ENCODE measurements at places on chromosomes 3 and 15.

DNA sequence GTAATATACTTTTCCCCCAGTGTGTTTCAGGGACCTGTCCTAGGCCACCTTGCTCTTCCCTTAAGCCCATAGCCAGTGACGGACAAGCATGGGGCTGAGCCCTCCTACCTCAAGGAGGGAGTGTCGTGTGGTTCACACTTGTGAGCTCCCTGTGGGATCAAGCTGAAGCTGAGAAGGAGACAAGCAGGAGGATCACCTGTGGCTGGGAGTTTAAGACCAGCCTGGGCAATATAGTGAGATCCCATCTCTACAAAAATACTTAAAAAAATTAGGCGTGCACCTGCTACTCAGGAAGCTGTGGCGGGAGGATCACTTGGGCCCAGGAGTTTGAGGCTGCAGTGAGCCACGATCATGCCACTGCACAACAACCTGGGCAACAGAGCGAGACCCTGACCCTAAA lies 76.7 kb upstream of the RPL35A start:
- DNase-seq: no peak

DNA sequence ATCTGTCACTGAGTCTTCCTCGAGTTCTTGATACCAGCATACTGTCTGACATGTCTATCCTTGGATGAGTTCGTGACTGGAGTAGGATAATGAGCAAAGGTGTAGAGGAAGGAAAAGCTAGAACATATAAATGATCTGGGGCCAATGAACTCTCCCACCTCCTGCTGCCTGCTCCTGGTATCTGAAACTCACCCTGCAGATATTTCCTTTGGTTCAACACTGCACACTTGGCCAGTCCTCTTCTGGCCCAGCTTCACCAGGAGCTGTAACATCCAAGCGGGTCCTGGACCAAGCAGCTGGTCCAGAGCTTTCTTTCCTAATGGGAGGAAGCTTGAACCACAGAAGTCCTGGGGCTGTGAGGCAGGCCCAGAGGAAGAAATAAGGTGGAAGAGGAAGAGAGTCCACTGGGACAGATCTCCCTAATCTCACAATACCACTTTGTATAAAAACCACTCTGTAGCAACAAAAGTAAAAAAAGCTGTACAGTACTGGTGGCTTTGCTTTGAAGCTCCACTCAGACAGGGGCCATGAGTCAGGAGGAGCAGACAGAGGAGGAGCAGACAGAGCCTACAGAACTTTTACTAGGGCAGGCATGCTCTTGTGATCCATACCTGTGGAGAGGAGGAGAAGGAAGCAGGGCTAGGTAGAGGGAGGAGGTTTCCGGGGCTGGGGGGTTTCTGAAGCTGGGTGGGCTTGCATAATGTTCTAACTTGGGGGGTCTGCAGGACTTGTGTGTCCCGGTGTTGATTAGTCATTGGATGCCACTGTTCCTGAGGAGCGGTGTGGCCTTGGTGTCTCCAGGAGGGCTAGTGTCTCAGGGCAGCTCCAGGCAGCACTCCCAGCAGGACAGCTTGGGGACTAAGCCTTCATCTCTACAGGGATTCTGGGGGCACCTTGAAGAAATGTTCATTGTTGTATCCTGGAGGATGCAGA lies 166.9 kb downstream of the ABHD5 start:
- DNase-seq: peak; percentile 55

- DNase-seq: peak; percentile 95
These were observed 144.7 kb upstream of the ABHD17C start for GRCh38 chr15:80550219-80550907.

- no peak for DNase-seq
These were observed 38.1 kb downstream of the C2CD4A start for GRCh38 chr15:62104846-62105245.

DNA sequence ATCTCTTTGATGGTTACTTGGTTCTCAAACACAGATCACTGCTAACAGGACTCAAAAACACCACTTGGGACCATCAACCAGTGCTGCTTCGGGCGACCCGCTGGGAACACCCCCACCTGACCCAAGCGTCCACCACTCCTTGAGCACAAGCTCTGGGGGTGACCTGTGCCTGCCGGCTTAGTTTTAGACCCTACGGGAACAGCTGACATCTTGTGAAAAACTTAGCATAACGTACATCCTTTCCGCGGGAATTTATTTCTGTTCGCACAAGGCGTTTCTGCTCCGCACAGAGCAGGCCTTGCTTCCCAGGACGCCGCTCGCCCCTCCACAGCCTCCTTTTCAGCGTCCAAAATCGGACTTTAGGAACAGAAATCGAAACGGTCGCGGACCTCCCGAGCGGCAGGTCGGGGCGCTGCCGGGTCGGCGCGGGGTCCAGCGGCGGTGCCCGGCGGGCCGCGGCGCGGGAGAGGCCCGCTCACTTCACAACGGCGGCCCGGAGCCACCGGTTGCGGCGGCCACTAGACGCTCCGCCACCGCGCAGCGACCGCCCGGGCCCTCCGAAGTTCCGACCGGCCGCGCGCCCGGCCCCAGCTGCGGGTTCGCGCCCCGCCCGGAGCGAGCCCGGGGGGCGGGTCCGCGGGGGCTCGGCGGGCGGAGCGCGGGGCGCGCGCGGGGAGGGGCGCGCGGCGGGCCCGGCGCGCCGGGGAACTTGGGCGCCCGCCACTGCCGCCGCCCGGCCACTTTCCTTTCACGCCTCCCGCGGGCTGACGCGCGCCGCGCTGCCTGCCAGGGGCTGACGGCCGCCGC lies 959 bp downstream of the SFMBT1 start:
- peak; percentile 18 for DNase-seq

- DNase-seq: no peak
These were observed 163.3 kb upstream of the MBNL1 start for GRCh38 chr3:152105446-152105845.

DNA sequence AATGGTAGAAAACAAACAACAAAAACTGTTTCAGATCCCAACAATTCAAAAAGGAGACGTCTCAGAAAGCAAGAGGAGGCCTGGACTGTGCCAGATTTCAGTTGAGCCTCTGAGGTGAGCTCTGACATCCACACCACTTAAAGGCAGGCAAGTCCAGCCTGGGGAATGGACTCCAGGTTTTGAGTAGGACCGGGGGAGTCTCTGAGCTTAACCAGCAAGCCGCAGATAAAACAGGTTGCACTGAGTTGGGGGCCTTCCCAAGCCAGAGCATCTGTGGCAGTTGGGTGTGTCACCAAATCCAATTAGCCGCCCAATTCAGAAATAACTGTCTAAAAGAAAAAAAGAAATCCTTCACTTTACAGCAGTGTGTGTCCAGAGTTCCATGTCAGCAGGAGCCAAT lies 54.7 kb downstream of the OXNAD1 start:
- no peak for DNase-seq

- DNase-seq: no peak
These were observed 402.2 kb upstream of the PROK2 start for GRCh38 chr3:72187131-72187530.

- peak; percentile 93 for DNase-seq
These were observed 83.9 kb downstream of the CHSY1 start for GRCh38 chr15:101167753-101168462.

- DNase-seq: peak; percentile 63
These were observed 9.1 kb upstream of the AVEN start for GRCh38 chr15:34047893-34048775.

DNA sequence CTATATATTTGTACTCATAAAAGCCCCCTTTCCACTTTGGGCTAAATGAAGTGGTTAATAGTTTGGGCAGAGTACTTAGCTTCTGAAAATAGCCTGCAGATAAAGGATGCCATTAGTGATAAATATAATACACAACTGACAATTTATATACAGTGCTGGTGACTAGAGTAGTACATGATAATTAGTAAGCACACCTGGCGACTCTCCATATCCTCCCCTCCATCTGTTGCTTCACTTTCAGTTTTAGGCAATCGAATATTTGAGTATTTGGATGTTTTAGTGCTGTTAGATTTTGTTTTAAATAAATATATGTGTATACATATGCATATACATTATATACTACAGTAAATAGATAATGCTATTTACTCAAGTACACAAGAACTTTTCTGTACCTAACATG lies 35.9 kb upstream of the CHMP2B start:
- DNase-seq: no peak

DNA sequence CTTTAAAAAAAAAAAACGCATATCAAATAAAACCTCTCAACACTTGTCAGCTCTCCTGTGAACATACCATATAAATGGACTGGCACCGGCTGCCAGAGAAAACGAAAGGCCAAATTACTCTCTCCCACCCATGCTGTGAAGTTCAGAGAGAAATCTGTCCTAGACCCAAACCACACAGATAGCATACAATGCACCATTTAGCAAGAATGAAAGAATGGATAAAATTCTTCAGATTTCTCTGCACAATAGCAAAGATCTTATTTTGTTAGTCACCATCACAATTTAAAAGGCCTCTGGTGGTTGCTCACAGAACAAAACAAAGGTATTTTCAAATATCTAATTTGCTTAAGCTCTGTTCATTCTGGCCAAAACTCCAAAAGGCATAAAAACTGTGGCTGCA lies 93.9 kb upstream of the BHLHE40 start:
- peak; percentile 53 for DNase-seq

DNA sequence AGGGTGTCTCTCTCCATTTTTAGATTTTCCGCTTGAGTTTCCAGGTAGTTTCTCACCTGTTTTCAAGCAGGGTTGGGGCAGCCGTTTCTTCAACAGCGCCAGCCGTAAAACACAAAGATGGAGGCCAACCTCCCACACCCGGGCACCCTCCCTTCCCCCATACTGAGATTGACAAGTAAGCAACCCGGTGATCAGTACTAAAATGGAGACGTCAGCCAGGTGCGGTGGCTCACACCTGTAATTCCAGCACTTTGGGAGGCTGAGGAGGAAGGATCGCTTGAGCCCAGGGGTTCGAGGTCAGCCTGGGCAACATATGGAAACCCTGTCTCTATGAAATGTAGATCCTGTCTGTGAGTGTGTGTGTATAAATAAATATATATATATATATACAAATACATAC lies 903 bp upstream of the ZSCAN2 start:
- DNase-seq: no peak

GRCh38 chr15:57305009-57305408 lies 71.3 kb upstream of the CGNL1 start:
- DNase-seq: no peak

DNA sequence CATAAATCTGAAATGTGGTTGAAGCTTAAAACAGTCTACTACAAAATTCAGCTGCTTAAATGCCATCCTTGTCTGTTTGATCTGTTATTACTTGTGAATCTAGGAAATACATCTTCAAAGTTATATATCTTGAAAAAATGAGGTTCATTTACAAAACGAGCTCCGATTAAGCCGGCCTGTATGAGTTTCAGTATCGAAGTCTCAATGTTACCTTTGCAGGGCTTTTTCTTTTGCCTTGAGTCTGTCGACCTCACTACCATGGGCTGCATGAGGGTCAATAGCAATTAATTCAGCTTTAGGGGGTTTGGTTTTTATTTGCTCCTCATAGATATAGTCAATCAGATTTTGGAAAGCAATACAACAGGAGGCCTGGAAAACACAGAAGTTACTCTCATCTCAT lies 23.2 kb downstream of the ERICH6 start:
- no peak for DNase-seq

DNA sequence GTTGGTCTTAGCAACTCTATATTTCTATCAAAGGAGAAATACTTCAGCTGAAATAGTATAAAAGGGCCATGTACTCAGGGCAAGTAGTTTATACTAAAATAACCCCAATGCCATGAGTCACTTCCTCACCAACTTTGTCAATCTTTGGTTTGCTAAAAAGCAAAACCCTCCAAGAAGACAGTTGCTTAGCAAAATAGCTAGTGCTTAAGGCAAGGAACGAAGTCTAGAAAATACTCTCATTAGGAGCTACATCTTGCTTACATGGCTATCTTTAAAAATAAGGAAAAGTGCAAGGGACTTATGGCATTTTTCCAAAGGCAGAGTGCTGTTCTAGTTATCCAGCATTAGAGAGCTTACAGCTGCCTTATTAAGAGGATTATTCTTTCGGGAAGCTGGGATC lies 28.4 kb downstream of the P3H2 start:
- DNase-seq: peak; percentile 57

- no peak for DNase-seq
These were observed 8.7 kb upstream of the TRIM69 start for GRCh38 chr15:44727485-44728231.

GRCh38 chr3:133123636-133124035 lies 85.4 kb downstream of the TMEM108 start:
- no peak for DNase-seq

DNA sequence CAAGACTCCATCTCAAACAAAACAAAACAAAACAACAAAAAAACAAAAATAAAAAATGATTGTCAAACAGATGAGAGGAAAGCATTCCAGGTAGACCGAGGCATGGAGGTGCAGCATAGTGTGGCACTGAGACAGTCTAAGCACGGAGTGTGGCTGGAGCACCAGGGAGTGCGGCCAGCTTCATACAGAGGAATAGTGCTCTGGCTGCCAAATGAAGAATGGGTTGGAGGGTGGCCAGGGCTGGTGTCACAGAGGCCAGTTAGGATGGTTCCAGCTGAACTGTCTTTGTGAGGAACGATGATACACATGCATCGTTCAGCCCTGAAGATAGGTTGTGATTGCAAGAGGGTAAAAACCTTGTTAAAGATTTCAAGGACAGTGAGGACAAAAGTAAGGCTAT lies 28.3 kb downstream of the MITF start:
- no peak for DNase-seq

DNA sequence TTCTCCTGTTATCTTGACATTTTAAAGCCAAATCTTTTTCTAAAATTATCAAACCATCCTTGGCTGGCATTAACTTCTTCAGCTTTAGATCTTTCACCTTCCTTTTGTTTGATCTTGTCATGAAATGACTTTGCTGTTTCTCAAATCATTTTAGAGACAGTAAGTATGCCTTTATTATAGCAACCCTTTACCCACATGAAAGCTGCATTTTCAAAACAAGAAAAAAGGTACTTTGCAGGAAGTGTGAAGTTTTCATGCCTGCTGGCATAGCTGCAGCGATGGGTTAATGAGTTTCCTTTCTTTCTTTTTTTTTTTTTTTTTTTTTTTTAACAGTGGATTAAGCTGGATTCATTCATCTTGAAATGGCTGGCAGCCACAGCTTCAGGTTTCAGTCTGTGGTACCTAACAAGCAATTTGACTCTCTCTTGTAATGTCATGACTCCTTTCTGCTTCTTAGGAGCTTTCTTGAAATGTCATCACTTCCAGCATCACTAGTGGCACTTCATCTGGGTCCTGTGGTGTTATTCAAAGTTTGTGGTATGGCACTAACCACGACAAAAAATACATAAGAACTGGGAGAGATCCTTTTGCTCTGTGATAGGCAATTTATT lies 18.8 kb downstream of the SLC25A26 start:
- no peak for DNase-seq

- no peak for DNase-seq
These were observed 22.3 kb upstream of the OR5K4 start for GRCh38 chr3:98331329-98331728.

DNA sequence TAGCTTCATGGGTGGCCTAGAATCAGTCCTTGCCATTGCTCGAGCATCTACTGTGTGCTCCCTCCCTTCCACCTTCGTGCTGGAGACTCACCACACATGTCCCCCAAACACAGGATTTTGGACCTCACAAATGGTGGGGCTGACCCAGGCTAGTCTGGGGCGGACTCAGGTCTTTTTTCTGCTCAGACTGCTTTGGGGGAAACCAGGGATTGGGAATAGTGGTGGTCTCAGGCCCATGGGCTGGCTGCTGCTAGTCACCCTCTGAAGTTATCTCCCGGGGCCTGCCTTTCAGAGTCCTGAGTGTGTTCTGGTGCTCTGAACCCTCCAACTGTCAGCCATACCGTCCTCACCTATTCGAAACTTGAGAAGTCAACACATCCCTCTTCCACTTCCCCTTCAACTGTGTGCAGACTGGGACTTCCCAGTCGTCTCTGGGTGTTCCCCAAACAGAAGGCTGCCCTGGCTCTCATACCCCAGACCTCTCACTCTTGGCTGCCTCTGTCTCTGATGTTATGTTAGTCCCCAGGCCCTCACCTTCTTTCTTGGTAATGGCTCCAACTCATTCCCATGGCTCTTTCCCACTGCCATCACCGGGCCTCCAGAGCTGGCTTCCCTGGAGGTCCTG lies 46.0 kb downstream of the PPCDC start:
- DNase-seq: no peak
